ENCODE measurements at places on chromosomes 1 and 21. TPM values are rescaled to one million over a fixed set of nuclear protein-coding genes. Genes with fewer than 3 reads are reported as not detected.

The TNFRSF18 gene
- 0.34 TPM for total RNA-seq

The CPLANE2 gene
- total RNA-seq: 11.5 TPM

The FAM151A gene
- not detected for total RNA-seq

The OR10J1 gene
- total RNA-seq: not detected

Measured in bronchial smooth muscle cell (primary cell).